ENCODE measurements at places on chromosomes 16 and 17.

GRCh38 chr16:89696670-89697128 is 4.8 kb downstream of the SPATA2L start:
- no peak for DNase-seq

DNA sequence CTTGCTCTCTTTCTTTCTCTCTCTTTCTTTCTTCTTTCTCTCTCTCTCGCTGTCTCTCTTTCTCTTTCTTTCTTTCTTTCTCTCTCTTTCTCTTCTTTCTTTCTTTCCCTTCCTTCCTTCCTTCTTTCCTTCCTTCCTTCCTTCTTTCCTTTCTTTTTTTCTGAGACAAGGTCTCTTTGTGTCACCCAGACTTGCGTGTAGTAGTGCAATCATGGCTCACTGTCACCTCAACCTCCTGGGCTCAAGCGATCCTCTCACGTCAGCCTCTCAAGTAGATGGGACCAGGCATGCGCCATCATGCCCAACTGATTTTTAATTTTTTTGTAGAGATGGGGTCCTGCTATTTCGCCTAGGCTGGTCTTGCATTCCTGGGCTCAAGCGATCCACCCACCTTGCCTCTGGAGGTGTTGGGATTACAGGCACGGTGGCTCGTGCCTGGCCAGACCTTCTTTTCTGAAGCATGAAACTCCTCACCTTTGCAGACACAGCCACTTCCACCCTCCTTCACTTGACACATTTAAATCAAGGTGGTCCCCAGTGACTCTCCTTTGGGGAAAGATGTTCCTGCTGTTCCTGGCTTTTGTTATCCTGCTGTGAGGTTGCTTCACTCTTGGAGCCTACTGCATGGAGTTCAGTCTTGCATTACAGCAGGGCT is 26.8 kb upstream of the NKD1 start:
- no peak for DNase-seq

DNA sequence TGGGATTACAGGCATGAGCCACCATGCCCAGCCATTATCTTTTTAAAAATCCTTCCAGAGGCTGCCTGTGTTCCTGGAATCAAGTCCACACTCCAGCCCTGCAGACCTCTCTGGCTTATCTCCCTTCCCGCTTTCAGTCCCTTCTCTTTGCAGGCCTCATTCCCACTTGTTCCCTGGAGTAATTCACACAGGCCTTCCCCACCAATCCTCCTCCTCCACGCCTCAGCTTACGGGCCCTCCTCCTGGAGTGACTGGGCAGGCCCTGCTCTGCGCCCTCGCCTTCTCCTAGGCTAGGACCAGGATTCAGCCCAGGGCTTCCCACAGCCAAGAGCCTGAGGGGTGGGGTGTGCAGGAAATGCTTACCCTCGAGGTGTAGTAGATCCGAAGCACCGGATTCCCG is 2.8 kb downstream of the CDIPT start:
- no peak for DNase-seq

DNA sequence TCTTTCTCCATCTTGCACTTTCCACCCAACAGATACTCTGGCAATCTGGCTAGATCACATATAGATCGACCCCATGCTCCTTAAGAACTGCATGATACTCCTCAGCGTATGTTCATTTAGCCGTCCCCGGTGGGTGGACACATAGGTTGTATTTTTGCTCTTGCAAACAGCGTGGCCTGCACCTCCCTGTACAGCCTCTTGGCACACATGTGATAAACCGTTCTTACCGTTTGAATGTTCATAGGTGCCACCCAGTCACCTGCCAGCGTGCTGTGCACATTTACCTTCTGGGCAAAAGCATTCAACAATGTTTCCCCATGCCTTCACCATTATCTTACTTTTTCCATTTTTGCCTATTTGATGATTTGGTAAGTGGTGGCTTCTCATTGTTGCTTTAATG is 6.2 kb downstream of the TNP2 start:
- DNase-seq, result no peak

GRCh38 chr16:21203155-21203797 is 8.1 kb downstream of the ZP2 start:
- no peak for DNase-seq

GRCh38 chr17:77959126-77959925 is 823 bp downstream of the TNRC6C start:
- DNase-seq, result no peak

GRCh38 chr17:42997390-42997983 is 732 bp upstream of the RPL27 start:
- no peak for DNase-seq

- no peak for DNase-seq
Measured at GRCh38 chr16:58102665-58103392, 26.4 kb downstream of the CFAP20 start.

DNA sequence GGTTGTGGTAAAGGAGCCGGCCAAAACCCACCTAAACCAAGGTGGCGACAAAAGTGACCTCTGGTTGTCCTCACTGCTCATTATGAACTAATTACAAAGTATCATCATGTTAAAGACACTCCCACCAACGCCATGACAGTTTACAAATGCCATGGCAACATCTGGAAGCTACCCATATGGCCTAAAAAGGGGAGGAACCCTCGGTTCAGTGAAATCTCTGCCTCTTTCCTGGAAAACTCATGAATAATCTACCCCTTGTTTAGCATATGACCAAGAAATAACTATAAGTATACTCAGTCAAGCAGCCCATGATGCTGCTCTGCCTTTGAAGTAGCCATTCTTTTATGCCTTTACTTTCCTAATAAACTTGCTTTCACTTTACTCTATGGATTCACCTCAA is 72.2 kb downstream of the CYLD start:
- DNase-seq, result no peak

DNA sequence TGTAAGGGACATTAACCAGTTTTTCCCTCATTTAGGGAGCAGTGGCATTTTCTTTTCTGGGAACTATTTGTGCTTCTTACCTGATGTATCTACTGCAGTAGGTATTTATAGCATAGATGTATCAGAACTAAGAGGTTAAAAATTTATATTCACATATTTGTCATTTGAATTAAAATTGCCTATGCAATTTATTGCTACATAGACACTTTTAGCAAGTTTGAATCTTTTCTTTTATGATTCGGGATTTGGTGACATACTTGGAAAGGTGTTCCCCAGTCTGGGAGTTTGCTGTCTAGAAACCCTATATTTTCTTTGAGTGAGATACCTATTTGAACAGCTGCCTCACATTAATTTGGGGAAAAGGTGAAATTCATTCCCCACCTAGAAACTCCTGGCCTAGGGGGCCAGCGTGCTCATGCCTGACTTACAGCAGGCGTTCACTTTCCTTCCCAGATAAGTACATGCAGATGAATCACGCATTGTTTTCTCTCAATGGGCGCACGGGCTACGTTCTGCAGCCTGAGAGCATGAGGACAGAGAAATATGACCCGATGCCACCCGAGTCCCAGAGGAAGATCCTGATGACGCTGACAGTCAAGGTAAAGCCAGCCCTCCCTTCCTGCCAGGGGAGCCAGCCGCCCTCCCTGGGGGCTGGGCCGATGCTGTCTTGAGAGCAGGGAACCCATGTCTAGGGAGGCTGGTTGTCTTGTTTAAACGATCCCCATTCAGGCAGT is 73.8 kb downstream of the SDR42E1 start:
- DNase-seq, result no peak

GRCh38 chr17:2885733-2886132 is 89.5 kb downstream of the RAP1GAP2 start:
- no peak for DNase-seq

- peak; percentile 5 for DNase-seq
Measured at GRCh38 chr17:42485680-42486079, 27.0 kb downstream of the ATP6V0A1 start.

DNA sequence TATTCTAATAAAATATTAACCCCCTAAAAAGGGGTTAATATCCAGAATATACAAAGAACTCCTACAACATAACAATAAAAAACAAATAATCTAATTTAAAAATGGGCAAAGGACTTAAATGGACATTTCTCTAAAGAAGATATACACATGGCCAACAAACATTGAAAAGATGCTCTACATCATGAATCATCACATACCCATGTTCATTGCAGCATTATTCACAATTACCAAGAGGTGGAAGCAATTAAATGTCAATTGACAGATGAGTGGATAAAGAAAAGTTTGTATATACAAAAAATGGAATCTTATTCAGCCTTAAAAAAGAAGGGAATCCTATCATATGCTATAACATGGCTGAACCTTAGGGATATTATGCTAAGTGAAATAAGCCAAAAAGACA is 36.8 kb downstream of the CPD start:
- DNase-seq, result peak; percentile 41

GRCh38 chr17:41519501-41520224 is 973 bp upstream of the KRT15 start:
- no peak for DNase-seq

GRCh38 chr16:65318138-65318537 is 196.3 kb upstream of the CDH11 start:
- no peak for DNase-seq

- no peak for DNase-seq
Measured at GRCh38 chr17:75269844-75270217, 1.2 kb downstream of the MIF4GD start.

- DNase-seq, result peak; percentile 64
Measured at GRCh38 chr17:31156326-31156725, 61.5 kb downstream of the NF1 start.

GRCh38 chr17:55441544-55441943 is 19.9 kb upstream of the MMD start:
- no peak for DNase-seq

- DNase-seq, result no peak
Measured at GRCh38 chr16:12091569-12092543, 115.3 kb downstream of the SNX29 start.

DNA sequence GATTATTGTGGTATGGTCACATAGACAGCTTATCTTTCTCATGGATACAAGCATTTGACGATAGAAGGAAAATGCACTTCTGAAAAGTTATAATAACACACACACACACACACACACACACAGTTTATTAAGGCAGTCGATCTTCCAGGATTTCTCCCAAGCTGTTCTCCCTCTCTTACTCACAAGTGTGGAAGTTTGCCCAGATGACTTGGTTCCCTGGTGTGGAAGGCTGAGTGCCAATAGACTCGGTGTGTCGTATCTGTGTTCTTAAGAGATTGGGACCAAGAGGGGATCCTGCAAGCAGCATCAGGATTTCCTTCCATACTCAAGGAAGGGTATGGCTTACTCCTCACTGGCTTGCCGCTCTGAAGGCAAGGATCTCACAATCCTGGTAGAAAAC is 279.6 kb downstream of the HS3ST3B1 start:
- DNase-seq, result no peak

DNA sequence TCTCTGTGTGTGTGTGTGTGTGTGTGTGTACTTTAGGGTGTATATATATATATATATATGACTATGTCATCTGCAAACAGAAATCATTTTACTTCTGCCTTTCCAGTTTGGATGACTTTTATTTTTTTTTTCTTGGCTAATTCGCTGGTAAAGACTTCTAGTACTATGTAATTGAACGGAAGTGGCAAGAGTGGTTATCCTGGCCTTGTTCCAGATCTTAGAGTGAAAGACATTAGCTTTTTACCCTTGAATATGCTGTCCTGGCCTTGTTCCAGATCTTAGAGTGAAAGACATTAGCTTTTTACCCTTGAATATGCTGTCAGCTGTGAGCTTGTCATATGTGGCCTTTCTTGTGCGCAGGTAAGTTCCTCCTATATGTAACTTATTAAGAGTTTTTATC is 72.7 kb upstream of the MYOCD start:
- no peak for DNase-seq

- no peak for DNase-seq
Measured at GRCh38 chr16:28935346-28935745, 3.6 kb downstream of the CD19 start.

DNA sequence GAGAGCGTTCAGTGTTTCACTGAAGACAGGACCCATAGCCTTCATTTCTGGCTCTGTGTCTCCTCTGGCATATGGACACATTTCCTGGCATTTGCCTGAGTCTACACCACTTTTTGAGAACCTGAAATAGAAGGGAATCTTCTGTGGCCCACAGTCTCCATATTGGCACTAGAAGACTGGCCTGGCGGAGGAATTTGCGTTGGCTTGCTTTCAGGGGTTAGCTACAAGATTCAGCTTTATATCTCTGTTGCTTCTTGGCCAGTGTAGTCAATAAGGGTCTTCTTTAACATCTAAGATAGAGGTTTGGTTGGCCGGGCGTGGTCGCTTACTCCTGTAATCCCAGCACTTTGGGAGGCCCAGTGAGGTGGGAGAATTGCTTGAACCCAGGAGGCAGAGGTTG is 12.8 kb upstream of the CLEC18C start:
- no peak for DNase-seq

GRCh38 chr17:83107656-83108048 is 28.2 kb downstream of the METRNL start:
- DNase-seq, result no peak

DNA sequence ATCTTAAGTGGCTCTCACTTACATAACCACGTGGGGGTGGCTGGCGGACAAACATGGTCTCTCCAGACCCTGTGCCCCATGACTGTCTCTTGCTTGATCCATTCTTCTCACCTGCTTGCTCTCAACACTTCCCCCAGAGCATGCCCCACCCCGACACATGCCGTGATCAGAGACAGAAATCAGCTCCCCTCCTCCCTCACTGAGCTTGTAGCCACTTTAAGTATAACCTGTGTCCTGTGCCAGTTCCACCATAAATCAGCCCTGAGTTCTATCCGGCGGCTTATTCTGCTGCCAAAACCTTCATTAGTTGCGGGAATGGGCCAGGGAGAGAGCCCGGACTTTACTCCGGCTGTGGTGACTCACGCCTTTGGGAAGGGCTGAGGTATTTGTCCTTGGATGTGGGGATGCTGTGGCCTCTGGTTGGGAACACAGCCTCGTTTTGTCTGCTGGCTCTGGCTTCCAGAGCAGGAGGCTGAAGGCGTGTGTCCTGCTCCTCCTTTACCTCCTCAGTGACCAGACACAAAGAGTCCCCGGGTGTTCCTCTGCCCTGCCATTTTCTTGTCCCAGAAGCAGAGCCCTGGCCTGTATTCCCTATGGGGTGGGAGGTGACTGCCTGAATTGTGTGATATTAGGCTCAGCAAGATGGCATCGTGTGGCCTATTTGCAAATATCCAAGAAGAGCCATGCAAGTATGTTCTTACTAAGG is 21.1 kb downstream of the ANKRD40 start:
- DNase-seq, result peak; percentile 77

DNA sequence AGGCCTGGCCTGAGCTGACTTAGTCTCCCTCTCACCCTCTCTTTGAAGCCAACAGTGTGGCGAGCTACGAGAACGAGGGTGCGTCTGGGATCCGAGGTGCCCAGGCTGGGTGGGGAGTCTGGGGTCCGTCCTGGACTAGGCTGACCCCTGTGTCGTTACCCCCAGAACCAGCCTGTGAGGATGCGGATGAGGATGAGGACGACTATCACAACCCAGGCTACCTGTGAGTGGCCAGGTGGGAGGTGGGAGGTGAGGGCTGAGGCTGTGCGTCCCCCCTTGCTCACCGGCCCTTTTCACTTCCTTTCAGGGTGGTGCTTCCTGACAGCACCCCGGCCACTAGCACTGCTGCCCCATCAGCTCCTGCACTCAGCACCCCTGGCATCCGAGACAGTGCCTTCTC is 1.6 kb downstream of the LAT start:
- DNase-seq, result no peak

GRCh38 chr16:56506941-56507340 is 12.9 kb downstream of the BBS2 start:
- DNase-seq, result peak; percentile 58

All from HFFc6 (cell line).